ENCODE measurements at places on chromosomes 3 and 15. TPM values are rescaled to one million over a fixed set of nuclear protein-coding genes. Genes with fewer than 3 reads are reported as not detected.
A peak's percentile ranks its signal among the peaks of the same experiment; 100 is the strongest.

DNA sequence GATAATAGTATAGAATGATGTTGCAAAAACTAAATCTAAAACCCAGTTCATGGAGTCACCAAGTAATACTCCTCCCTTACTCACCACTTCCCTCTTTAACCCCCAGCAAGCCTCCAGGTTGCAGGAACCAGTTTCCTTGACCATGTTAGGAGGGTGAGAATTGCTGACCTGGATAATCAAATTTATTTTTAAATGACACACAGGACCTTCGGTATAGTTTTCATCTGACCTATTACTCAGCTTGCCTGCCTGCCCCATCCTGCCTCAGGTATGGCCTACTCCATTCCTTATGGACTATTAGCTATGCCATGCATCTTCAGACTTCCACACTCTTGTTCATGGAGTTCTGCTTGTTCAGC, 883 bp downstream of the RTP4 start:
- DNase-seq: no peak

DNA sequence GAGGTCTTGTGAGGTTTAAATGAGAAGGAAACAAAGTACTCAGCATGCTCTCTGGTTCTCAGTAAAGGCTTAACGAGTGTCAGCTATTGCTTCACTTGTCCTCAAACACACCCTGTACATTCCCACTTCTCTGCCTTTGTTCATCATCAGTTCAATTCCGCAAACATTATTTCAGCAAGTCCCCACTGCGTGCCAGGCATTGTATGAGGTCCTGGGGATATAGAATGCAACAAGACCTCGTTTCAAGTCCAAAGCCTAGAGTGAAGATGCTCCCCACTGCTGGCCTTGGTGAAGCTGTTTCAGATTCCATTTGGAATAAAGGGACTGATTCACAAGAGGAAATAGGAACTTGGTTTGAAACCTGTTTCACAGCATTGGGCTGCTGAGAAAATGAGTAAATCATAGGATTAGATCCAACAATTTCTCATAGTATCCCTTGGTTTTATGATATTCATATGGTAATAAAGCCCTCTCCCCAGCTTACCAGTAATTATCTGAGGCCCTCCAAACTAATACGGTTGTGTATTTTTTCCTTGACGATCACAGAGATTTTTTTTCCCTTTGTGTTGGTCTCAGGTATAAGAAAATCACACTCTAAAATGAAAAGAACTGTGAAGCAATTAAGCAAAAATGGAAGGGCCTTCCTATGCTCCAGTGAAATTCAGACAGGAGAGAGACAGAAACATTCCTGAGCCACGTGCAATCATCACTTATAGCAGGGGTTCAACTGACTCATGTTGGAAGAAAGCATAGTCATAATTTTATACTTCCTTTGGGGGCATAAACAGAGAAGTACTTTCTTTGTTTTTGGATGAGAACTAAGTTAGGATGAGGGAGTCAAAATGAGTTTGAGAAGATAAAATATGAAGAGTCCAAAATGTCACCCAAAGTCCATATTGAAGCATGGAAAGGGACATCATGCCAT, 258.6 kb downstream of the RORA start:
- DNase-seq: peak; percentile 24

DNA sequence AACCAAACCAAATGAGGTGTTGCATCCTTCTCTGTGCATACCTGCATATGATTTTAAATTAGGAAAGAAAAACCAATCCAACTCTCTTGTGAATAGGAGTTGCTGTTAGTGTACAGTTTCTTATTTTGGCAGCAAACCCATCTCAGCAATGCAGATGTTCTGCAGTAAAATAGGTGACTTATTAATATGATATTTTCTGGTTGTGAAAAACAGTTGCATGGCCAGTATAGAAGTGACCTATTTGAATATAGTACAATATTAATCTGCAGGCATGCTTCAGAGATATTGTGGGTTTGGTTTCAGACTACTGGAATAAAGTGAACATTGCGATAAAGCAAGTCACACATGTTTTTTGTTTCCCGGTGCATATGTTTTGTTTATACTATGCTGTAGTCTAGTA, 42.2 kb downstream of the AKAP13 start:
- DNase-seq: no peak

DNA sequence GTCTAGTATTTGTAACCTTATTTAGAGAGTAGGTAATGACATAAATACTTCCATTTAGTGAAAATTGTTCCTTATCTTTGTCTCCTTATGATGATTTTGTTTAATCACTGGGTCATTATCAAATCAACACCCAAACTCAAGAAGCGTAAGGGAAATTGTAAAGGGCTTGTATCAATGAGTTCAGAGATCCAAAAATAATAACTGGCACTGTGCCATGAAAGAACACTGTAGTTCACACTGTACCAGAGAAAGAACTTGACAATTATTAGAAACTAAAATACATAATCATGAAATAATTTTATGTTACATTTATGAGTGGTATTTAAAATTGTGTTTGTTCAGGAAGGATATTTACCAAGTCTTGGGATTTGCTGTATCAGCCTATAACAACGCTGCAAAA, 895.4 kb downstream of the FHIT start:
- DNase-seq: no peak

Gene ARIH1
- total RNA-seq: 137 TPM

Gene CLRN1
- total RNA-seq: not detected

Data from endothelial cell of umbilical vein (primary cell).